Activated T-cell treated with anti-CD3 and anti-CD28 coated beads, Interleukin-2, amount 50 U/mL, for 1 hour (primary cell): ENCODE measurements at places on chromosomes 6 and 20.

DNA sequence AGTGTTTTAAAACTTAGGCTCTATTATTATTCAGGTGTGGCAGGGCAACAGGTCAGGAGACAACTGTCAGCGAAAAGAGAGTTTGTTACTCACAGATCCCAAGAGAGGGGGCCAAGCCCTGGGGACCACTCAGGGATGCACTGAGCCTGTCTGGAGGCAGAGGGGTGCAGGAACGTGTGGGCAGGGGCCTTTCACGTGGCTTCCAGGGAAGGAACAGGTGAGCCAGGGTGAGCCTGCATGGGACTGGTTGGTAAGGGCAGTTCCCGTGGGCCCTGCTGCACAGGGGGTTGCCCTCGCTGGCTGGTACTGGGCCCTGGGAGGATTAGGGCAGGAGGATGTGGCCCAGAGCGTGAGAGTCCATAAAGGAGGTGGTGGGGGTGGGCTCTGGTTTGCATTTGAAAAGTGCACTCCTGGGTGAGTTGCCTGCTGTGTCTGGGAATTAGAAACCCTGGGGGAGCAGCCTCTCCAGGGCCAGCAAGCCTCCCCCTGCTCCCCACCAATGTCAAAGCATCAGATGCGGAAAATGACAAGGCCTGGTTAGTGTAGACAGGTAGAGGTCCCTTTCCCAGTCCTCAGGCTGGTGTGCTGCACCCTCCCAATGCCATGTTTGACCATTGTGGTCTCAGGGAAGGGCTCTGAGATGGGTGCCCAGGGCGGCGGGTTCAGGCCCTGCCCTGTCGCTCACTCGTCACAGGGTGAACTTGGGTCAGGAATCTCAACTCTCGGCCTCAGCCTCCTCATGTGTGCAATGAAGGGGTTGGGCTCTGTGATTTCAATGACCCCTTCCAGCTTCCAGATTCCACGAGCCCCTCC is 127.4 kb upstream of the RPS6KA2 start:
- no peak for DNase-seq

DNA sequence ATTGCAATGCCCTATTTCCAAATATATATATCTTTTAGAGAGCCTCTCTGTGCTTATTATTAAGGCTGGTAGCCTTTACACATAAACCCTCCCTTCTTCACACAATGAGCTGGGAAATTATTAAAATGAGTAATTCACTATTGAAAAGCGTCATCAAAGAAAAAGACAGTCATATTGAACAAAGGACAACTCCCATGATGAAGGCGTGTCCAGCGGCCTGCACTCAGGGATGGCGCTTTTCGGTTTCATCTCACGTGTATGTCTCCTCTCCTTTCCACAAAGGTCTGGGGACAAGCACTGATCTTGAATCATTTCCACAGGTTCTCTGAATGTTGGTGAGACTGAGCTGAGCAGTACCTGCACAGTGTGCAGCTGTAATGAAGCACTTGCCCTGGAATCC is 3.5 kb downstream of the SERPINB9 start:
- DNase-seq = peak; percentile 39

GRCh38 chr6:114339706-114340105 is 3.1 kb downstream of the HS3ST5 start:
- no peak for DNase-seq

- no peak for DNase-seq
Observed at GRCh38 chr6:125950293-125950692, 6.3 kb upstream of the HINT3 start.

DNA sequence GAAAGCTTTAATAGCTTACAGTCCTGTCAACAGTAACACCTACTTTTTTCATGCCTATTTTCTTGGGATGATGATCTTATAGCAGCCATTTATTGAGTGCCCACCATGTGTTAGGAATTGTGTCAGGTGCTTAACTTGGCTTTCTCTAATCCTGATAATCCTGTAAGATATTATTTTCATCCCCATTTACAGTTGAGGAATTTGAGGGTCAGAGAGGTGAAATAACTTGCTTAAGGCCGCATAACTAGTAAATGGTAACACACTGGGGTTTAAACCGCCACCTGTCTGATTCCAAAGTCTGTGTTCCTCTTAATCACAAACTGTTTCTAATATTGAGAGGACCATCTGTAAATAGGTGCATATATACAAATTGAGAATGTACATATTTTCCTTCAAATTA is 55.5 kb downstream of the NCOA3 start:
- no peak for DNase-seq

DNA sequence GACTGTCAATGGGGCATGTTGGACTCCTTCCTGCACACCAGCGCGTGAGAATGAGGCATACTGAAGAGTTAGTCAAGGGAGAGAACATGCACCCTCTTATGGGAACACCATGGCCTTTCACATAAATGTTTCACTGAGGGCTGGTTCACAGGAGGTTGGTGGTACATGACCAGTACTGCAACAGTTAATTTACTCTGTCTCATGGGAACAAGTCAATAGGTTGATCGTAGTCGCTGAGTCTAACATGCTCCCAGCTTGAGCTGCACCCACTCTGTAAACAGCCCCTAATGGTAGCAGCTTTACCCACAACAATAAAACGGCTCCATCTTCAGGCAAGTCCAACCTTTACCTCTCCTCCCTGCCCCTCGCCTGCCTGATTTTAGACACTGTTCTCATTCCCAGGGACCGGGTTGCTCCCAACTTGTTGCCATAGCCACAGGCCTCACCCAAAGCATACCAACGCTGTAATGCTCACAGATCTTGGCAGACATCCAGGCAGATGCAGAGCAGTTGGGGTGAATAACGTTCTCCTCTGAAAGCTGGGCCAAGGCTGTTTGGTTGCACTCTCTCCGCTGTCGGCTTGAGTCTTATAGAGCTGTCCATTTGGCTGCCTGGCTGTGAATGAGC is 111.3 kb downstream of the LY86 start:
- DNase-seq = no peak

GRCh38 chr6:90274451-90275030 is 22.1 kb downstream of the BACH2 start:
- peak; percentile 82 for DNase-seq

GRCh38 chr6:75204217-75204958 is 1.5 kb downstream of the COL12A1 start:
- peak; percentile 25 for DNase-seq
